Upper lobe of right lung (tissue), 1 donor: ENCODE measurements at places on chromosomes 6 and 20.
A peak's percentile ranks its signal among the peaks of the same experiment; 100 is the strongest.

DNA sequence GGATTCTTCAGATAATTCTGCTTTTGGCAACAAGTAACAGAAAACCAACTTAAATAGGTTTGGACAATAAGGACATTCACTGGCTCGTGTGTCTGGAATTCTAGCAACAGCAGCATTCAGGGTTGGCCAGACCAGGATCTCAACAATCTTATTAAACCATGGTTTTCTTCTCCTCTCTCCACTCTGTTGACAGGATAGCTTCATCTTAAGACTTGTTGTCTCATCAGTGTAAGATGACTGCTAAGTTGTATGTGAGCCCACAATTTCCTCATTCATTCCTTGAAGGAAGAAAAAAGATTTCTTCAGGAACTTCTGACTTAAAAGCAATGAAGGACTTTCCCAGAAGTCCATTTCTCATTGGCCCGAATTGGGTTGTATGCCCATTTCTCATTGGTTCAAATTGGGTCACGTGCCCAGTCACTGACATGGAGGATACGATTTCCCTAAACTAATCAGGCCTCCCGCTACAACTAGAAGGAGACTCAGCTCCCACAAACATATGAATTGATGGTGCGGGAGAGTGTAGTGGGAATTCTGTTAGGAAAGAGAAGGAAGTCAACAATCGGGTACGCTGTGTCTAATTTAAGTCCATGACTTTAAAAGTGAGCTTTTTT lies 83.7 kb downstream of the SLC22A3 start:
- no peak for DNase-seq

DNA sequence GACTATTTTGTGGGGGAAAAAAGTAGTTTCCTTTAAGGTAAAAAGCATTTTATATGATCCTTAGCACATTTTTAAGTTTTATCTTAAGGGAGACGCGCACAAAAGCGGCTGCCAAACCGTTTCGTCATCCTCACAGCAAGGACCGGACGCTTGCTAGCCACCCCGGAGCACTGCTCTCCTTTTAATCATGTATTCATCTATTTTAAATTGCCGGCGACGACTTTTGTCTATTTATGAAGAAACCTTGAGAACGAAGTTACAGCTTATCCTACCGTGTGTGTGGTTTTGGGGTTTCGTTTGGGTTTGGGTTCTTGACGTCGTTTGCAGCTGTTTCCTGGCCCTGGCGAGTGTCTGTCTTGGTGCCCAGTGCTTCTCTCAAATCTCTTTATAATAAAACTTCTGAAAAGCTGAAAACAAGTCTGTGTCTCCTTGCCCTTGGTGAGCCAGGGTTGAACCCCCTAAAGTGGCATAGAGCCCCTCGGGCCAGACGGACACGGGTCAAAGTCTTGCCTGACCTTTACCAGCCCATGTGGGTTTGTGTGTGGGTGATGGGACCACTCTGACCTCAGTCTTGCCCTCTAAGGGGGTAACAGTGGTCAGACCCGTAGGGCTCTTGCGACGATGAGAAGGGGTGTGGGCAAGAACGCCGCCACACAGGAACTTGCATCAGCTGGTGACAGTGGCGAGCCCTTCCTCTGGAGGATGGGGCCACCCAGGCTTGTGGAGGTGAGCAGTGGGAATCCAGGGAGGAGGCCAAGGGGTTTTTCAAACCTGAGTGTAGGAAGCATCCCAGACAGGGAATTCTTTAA lies 117.6 kb downstream of the JPH2 start:
- peak; percentile 66 for DNase-seq

- no peak for DNase-seq
These were observed 37.9 kb upstream of the RNF217 start for GRCh38 chr6:124924333-124924759.

GRCh38 chr6:109867009-109867969 lies 110.8 kb upstream of the GPR6 start:
- DNase-seq: no peak

DNA sequence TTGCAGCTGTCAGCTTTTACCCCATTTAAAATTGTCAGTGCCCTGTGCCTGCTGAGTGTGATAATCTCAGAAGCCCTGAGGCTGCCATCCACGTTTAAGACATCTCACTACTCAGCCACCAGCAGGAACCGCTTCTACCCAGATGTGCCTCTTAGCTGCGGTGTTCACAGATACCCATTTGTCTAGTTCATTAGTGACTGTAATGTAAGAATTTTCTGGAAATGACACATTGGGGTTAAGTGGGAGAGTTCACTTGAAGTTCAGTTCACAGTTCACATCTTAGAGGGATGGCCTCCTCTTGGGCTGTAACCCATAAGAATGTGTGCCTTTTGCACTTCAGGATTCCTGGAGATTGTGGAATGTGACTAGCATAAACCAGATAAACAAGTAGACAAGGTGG lies 477.7 kb downstream of the BTBD3 start:
- DNase-seq: no peak

- no peak for DNase-seq
These were observed 44.7 kb downstream of the TFEB start for GRCh38 chr6:41690541-41691330.

- DNase-seq: no peak
These were observed 68.0 kb downstream of the CD164 start for GRCh38 chr6:109314313-109314712.

DNA sequence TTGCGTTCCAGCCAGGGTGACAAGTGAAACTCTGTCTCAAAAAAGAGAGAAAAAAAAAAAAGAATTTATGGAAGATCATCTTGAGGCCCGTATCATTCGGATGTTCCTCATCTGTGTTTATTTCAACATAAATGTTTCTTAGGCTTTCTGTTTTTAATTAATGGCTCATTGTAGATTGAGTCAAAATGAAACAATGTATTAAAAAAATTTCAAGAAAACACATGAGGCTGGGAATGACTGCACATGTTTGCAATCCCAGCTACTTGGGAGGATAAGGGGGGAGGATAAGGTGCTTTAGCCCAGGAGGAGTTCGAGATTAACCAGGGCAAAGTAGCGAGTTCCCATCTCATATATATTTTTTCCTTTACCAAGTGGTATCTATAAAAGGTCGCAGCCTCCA lies 47.3 kb downstream of the ITCH start:
- DNase-seq: no peak

GRCh38 chr20:8700756-8701155 lies 368.1 kb upstream of the PLCB4 start:
- DNase-seq: no peak

DNA sequence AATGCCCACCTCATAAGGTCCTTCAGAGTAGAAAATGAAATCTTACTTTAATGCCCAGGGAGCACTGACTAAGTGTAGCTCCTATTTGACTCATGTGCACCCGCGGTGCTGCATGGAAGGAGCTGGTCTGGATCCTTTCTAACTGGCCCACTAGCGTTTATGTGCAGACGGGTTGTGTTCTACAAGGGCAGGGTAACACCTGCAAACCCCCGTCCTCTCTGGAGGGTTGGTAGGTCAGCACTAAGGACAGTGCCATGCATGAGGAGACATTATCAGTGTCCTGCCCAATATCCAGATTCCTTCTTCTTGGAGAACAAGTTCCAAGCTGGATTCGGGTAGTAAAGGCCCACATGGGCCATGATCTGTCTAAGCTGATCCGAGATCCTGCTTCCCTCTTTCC lies 140.3 kb downstream of the ANKRD60 start:
- DNase-seq: no peak

DNA sequence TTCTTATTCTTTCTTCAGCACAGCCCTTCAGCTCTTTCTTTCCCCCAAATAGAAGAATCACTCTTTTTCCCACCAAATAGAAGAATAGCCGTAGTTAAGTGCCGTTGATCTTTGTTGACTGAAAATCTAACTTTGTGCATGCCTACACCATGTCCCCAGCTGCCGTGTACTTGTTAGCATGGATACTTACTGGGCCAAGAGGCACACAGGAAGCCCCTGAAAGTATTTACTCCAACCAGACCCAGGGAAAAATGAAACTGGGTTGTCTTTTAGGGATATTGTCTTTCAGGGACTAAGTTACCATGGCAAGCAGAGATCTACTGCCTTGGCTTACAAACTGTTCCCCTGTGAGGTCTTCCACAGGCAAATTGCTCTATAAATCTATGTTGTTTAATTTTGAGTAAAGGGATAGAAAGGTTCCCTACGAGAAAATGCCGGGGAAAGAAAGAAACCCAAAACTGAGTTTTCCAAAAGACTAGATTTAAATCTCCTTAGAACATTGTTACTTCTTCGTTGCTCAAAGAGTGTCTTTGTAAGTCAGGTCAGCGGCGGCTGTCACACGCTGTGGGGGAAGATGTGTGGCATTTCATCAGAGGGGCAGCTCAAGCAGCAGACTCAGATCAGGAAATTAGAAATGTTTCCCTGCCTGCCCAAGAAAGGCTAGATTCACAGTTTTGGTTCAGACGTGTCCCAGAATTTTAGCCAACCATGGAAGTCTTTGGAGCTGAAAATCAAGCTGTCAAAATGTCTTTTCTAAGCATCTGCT lies 188.2 kb upstream of the PRND start:
- no peak for DNase-seq

DNA sequence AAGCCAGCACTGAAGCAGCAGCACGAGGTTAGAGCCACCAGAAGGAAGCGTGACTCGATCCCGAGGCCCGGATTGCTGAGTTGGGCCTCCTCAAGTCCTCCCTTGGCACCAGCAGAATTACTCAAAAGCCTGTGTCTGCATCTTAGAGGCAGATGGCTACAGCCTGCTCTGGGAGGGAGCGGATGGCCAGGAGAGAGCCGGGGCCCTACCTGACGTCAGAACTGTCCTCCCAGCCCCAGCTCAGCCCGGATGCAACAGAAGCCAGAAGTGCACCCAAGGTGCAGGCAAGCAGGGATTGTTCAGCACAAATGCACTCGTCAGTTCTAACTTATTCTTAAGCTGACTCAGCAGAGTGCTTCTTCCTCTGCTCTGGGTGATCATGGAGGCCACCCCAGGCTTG lies 155.5 kb upstream of the RPS6KA2 start:
- no peak for DNase-seq

DNA sequence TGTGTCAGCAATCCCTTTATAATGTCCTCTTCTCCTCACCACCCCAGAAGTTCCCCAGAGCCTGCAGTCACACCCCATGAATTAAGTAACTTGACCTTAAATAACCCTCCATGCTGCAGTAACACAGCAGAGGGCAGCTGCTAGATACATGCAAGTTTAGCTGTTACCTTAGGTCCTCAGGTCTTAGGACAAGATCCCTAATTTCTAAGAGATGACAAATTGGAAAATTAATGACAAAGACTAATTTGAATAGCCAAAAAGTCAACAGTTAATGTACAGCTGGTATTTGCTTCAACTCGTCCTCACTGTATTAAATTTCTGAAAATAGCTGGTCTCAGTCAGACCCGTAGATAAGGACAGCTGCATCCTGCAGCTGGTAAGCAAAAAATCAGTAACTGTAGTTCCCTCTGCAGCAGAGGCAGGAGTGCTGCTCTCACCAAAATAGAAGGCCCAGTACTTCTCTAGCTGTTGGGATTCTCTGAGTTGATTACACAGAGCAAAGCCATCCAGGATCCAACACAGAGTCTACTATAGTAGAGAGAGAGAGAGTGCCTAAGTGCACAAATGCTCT lies 62.4 kb downstream of the TNFRSF21 start:
- DNase-seq: no peak

- DNase-seq: peak; percentile 87
These were observed 2.1 kb downstream of the CTSZ start for GRCh38 chr20:59004763-59005522.

DNA sequence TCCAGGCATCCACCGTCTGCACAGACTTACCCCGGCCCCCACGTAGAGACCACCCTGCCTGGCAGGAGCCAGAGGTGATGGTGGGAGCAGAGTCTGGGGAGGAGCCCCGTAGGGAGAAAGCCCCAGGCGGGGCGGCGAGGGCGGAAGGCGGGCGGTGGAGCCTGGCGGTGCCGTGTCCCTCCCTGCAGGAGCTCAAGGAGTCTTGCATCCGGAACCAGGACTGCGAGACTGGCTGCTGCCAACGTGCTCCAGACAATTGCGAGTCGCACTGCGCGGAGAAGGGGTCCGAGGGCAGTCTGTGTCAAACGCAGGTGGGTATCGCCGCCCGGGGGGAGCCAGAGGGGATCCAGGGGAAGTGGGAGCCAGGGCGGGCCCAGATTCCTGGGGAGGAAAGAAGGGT lies 6.0 kb downstream of the CLPSL1 start:
- DNase-seq: peak; percentile 70

- DNase-seq: no peak
These were observed 67.7 kb upstream of the CD93 start for GRCh38 chr20:23153696-23154341.

- no peak for DNase-seq
These were observed 156.8 kb upstream of the JARID2 start for GRCh38 chr6:15088904-15089568.

DNA sequence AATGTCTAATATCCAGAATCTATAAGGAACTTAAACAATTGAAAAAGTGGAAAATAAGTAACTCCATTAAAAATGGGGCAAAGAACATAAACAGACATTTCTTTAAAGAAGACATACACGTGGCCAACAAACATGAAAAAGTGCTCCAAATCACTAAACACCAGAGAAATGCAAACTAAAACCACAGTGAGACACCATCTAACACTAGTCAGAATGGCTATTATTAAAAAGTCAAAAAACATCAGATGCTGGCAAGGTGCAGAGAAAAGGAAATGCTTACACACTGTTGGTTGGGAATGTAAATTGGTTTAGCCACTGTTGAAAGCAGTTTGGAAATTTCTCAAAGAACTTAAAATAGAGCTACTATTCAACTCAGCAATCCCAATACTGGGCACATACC lies 169.2 kb upstream of the MANEA start:
- DNase-seq: no peak

DNA sequence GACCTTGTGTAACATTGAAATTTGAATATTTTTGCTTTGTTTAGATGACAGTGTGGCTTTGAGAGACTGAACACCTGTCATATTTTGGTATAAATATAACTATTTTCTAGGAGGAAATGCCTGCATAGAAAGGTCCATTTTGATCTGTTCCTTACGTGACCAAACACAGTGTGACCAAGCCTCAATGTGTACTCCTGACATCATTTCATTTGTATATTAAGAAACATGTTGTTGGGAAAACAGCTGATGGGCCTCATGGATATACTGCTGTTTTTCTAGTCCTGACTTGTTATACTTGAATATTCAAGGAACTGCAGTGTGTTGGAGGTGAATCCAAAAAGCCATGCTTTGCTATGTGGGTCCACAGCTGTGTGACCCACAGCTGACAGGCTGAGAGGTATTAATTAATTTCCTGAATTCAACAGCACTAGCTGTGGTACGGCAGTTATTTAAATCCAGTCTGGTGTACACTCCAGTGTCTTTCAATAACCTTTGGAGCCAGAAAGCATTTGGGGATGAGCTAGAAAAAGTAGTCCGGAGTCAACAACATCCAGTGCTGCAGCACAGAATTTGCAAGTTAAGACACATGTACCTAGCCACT lies 18.9 kb downstream of the NCOA7 start:
- no peak for DNase-seq

- DNase-seq: no peak
These were observed 111.2 kb upstream of the PTPRT start for GRCh38 chr20:43300901-43301300.

GRCh38 chr6:13355999-13356785 lies 27.9 kb upstream of the TBC1D7 start:
- no peak for DNase-seq

- no peak for DNase-seq
These were observed 357.1 kb upstream of the HSF2 start for GRCh38 chr6:122042380-122042779.
